ENCODE measurements at places on chromosomes 6 and 20.

DNA sequence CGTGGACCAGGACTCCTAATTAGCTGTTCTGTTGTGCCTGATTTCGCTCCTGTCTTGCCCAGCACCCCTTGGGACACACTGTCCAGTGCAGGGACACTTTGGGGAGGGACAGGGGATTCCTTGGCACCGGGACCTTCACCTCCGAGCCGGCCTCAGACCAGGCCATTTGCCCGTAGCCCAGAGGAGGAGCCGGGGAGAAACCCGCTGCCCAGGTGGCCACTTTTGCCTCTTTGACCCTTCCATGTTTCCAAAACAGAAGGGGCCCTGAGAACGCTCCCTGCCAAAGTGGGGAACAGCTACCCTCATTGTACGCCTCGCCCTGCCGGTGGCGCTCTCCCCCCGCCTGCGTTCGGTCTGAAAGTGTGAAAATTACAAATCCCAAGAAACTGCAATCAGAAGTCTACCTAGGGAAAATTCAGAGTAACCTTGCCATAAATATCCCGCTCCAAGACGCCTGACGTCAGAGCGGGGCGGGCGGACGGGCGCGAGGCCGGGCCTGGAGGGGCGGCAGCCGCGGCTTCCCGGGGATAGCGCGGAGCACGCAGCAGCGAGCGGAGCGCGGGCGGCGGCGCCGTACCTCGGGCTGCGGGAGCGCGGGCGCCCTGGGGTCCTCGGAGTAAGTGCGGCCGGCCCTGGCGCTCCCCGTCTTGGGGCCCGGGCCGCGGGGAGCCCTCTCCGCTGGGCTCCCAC lies at the start of gene DAAM2:
Gene DAAM2 (plus strand): TSS at position 527 of the 690 bp plus-strand sequence. CDS start 63,927 bp downstream, outside the sequence.
- no peak for DNase-seq

GRCh38 chr20:35597186-35597585 lies 18.4 kb upstream of the SPAG4 start:
- no peak for DNase-seq

DNA sequence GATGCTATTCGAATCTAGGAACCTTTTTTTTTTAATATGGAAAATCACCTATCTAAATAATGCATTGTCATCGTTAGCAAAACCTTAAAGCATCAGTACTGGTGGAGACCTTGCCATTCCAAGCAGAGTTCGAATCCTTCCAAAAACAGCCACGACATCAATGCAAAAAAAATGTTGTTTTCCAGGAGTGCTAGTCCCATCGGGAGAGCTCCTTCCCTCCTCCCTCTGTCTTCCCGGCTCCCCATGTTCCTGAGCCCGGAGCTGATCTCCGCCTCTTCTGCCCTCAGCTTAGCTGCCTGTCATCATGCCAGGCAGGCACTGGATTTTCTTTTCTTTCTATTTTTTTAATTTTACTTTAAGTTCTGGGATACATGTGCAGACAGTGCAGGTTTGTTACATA lies 153.6 kb upstream of the QKI start:
- DNase-seq: no peak

DNA sequence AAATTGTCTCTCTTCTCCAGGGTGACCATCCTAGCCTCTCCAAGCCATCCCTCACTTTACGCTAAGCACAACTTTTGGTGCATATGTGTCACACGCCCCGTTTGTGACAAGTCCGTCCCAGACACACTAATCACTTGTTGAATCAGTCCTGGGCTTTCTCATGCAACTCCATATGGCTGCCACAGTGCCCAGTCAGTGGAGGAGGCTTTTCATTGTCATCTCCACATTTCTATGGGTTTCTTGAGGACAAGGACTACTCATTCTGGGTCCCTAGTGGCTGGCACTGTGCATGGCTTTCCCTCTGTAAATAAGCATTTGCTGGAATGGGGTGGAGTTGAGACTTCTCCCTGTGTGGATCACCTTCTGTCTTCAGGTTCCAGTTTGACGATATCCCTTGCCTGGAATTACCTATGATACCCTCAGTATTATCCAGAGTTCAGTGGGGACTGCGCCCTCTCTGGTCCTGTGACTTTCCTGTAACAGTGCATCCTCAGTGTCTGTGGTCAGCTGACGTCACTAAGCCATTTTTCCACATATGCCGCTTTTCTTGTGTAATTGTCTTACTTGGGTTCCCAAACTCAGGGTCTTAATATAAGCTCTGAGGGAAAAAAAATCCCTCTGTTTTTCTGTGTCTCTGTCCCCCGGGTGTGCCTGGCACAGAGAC lies 59.8 kb upstream of the MYL9 start:
- DNase-seq: no peak

- DNase-seq: no peak
Measured at GRCh38 chr6:77561768-77562314, 91.0 kb upstream of the MEI4 start.

GRCh38 chr20:19770375-19770774 lies 12.3 kb downstream of the RIN2 start:
- DNase-seq: no peak

DNA sequence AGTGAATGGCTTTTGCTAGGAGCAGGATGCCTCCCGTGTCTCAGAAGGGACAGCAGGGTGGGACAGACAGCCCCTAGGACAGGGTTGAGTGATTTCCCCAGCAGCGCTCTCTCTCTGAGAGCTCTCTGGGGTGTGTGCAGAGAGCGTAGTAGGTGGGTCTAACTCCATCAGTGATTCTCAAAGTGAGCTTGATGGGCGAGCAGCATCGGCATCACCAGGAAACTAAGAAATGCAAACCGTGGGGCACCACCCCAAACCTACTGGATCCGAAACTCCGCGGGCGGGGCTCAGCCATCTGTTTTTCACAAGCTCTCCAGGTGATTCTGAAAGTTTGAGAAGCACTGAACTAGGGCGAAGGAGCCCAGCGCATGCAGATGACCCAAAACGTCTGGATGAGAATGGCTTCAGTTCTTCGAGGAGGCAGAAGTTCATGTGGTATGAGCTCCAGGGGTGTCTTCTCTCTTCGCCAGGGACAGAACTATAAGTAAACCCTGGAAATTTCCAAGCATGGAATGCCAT lies 119.6 kb upstream of the RNF24 start:
- no peak for DNase-seq

GRCh38 chr6:12963567-12963966 lies 247.0 kb downstream of the PHACTR1 start:
- DNase-seq: no peak

DNA sequence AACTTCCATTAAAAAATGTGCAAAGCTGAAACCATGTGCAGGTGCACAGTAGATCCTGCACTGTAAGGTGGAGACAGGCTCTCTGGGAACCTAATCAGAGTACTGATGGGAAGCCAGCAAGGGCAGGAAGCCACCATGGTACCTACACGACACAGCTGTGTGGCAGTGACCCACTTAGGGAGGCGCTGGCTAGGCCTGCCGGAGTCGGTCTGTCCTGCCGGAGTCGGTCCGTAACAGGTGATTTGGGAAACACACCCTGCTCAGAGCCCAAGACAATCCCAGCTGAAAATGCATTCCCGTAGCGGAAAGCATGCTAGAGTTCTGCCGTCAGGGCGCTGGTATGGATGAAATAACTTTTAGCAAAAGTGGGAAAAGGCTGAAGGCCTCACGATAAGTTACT lies 17.2 kb downstream of the TXNDC5 start:
- DNase-seq: no peak

DNA sequence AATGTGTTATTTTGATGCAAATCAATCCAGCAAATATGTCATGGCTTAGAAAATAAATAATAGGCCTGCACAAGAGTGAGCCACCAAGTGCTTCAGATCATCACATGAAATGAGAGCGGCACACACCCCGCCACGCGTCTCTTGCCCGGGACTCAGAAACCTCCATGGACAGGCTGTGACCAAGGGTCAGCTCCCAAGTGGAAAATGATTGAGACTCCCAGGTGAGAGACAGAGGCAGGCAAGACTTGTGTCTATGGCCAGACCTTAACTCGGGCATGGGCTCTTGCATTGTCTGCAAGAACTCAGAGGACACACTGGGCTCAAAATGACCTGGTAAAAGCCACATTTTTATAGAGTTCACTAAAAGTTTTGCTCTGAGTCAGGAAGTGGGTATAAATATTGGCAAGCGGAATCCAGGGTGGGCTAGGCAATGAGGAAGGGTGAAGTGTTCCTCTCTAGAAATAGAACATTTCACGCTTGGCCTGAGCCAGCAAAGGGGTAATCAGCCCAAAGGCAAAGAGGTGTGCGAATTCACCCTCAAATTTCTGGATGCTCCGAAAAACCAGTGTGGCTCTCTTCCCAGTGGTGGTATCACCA lies 30.7 kb upstream of the RIN2 start:
- no peak for DNase-seq

GRCh38 chr6:30386166-30386565 lies 41.2 kb downstream of the RPP21 start:
- DNase-seq: no peak

GRCh38 chr6:168320634-168321033 lies 1.1 kb upstream of the DACT2 start:
- DNase-seq: no peak

- DNase-seq: no peak
Measured at GRCh38 chr6:74248966-74249365, 553.0 kb downstream of the CD109 start.

DNA sequence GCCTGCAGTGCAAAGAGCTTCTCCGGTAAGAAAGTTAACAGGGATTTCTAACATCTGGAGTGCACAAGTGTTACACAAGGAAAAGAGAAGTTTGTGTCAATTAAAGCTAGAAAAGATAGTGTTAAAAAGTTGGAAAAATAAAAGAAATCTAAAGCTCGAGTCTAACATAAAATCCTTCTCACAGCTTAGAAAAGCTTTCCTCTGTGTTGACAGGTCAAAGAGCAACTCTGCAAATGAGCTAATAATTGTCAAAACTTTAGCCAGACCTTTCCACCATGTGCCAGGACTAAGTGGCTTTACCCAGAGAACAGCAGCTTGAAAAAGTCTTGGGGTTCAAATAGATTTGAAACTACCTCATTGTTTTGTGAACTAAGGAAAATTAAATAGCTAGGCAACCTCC lies 14.8 kb downstream of the PTPRK start:
- no peak for DNase-seq

GRCh38 chr20:43306837-43307236 lies 117.1 kb upstream of the PTPRT start:
- no peak for DNase-seq

DNA sequence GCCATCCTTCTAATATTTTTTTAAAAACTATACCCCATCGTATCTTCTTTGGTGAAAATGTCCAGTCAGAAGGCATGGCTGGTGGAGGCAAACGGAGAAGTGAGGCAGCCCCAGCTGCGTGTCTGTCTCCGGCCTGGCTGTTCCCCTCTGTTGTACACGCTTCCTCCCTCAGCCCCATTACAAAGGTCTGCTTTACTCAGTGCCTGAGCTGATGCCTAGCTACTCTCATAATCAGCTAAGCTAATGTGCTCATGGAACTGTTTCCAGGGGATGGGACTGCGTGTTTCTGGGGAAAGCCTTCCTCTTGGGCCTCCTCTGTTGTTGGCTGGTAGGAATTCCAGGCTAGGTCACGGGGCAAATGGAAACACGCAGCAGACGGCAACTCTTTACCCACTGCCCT lies 67.3 kb downstream of the PPP1R3G start:
- DNase-seq: no peak

DNA sequence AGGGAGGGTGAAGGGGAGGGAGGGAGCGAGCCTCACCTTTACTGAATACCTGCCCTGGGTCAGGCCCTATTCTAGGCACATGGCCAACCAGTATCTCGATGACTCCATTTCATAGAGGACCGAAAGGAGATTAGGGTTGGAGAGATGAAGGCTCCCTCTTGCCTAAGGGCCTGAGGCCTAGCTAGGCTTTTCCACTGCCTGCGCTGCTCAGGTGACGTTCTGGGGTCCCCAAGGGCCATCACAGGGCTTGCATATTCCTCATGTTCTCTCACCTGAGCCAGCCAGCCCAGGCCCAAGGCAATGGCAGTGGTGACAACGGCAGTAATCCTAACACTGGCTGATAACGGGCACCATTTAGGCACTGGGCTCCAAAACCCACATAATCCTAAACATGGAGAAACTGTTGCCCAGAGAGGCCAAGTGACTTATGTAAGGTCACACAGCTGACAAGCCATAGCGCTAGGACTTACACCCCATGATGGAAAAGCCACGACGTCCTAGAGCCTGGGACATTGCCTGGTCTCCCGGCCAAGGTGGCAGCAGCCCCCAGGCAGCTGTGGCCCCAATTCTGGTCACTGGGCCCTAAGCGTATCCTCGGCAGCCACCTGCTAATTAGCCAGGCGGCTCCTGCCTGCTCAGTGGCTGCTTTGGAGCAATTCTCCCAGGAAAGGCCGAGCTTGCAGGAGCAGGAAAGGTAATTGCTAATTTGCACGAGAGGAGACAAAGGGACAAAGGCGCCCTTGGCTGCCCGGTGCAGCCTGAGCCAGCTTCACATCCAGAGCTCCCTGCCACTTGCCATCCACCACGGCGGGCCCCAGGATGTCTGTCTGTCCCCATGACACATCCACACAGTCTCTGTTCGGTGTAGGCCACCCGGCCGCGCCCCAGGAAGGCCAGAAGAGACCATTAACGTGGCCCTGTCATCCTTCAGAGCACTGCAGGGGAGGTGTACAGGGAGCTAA lies 21.5 kb downstream of the NOL4L start:
- DNase-seq: no peak

DNA sequence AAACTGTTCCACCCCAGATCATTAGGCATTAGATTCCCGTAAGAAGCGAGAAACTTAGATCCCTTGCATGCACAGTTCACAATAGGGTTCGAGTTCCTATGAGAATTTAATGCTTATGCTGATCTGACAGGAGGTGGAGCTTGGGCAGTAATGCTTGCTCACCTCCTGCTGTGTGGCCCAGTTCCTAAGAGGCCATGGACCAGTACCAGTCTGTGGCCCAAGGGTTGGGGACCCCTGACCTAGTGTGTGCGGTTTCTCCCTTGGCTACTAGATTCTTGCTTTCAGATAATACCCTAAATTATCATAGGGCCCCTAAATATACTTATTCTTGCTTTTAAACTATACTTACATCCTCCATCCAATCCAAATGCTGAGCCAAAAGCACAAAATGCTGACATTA lies 1.9 kb upstream of the GPSM3 start:
- DNase-seq: no peak

DNA sequence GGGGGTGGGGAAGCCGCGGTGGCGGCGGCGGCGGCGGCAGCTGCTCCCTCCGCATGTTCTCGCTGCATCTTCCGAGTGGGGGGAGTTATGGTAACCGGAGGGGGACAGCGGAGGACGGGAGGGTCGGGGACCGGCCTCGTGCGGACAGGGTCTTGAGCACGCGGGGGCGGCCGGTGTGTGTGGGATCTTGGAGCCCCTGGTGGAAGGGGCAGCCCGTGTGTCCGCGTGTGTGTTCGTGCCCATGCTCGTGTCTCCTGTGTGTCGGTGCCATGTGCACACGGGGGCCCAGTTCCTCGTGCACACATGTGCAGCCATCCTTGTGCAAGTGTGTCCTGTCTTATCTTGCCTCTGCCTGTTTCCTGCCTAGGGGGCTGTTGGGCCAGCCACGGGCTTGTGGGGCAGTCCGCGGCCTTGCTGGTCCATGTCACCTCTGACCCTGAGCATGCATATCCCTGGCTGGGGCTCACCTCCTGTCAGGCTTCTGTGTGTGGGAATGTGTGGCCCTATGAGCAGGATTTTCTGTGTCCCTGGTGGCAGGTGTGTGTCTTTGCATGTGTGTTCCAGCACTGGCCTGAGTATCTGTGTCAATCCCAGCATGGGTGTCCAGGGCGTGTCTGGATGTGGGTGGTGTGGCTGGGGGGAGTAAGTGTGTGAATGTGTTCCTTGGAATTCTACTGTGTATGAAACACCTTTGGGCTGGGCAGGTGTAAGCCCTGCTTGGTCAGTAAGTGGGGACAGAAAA lies 8.5 kb downstream of the SYNGAP1 start:
- DNase-seq: no peak
